ENCODE measurements at places on chromosomes 11 and 22.
A peak's percentile ranks its signal among the peaks of the same experiment; 100 is the strongest.

- DNase-seq: peak; percentile 1
These were observed 893.3 kb downstream of the FAM181B start for GRCh38 chr11:81840380-81840779.

- DNase-seq: peak; percentile 52
These were observed at the start of gene RNASEH2C for GRCh38 chr11:65720211-65720934. TSS of gene RNASEH2C (minus strand) at chr11:65720798. CDS start at chr11:65720758, 40 bp downstream.

GRCh38 chr11:107691000-107691750 lies 20.7 kb downstream of the SLN start:
- no peak for DNase-seq

DNA sequence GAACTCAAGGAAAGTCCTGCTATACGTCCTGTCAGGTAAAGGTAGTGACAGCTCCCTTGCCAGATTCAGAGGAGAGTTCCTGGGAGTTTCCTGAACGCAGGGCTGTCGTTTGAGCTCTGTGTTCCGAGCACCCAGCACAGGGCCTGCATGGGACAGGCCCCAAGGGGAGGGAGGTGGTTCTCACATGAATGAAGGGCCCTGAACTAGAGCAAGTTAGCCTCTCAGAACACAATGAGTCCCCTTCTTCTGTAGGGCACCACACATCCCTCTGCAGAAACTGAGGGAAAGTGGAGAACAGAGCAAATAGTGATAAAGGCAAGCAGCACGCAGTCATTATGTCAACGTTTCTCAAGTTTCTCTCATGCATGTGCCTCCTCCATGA lies 35.3 kb downstream of the NEU3 start:
- DNase-seq: no peak

DNA sequence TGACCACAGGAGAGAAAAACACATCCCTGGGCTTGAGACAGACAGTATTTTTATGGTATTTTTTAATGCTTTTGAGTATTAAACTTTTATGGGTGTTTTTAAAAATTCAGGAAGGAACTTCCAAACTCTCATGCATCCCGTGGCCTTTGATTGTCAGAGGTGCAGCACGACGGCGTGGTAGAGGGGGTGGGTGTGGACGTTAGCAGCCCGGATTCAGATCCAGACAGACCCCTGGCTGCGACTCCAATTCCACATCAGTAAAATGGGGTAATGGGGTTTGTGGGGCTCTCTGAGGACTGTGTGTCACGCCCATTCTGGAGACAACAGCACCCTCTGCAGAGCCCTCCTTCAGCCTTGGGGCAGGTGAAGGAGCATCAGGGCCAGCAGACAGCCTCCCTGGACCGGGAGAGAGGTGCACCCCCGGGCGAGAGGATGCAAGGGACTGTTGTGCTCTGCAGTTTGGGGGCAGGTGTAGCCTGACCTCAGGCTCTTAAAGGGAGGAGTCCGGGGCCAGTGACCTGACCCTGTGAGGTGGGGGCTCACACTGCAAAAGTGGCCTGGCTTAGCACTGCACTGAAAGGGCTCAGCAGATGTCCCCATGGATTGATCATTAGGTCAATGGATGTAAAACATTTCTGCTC lies 1024.3 kb downstream of the TBC1D22A start:
- DNase-seq: no peak

GRCh38 chr11:68521969-68522652 lies 61.6 kb downstream of the PPP6R3 start:
- DNase-seq: no peak

- no peak for DNase-seq
These were observed 79.8 kb downstream of the CLPB start for GRCh38 chr11:72354356-72355115.

GRCh38 chr22:20403779-20404140 lies 9.8 kb downstream of the ZNF74 start:
- no peak for DNase-seq

GRCh38 chr22:42553475-42554361 lies at the start of gene SERHL2:
TSS of gene SERHL2 (plus strand) at chr22:42553956. CDS start at chr22:42554021, 65 bp downstream.
- DNase-seq: peak; percentile 9

GRCh38 chr11:9851366-9851765 lies 187.5 kb downstream of the SWAP70 start:
- DNase-seq: no peak

- DNase-seq: no peak
These were observed 10.5 kb upstream of the ZBTB16 start for GRCh38 chr11:114049050-114049449.

- DNase-seq: peak; percentile 70
These were observed 118.1 kb downstream of the BBOX1 start for GRCh38 chr11:27158456-27159334.

- DNase-seq: no peak
These were observed 587.5 kb upstream of the B3GAT1 start for GRCh38 chr11:134999590-134999989.

- DNase-seq: no peak
These were observed 141.6 kb downstream of the CRYBB2 start for GRCh38 chr22:25360891-25361645.

GRCh38 chr11:47409440-47410369 lies 1.3 kb downstream of the SLC39A13 start:
- DNase-seq: no peak

GRCh38 chr11:90318651-90319050 lies 95.8 kb upstream of the CHORDC1 start:
- no peak for DNase-seq

- DNase-seq: no peak
These were observed 672 bp downstream of the RTL6 start for GRCh38 chr22:44497218-44497904.

GRCh38 chr11:111301842-111302118 lies 3.4 kb downstream of the POU2AF3 start:
- DNase-seq: no peak

DNA sequence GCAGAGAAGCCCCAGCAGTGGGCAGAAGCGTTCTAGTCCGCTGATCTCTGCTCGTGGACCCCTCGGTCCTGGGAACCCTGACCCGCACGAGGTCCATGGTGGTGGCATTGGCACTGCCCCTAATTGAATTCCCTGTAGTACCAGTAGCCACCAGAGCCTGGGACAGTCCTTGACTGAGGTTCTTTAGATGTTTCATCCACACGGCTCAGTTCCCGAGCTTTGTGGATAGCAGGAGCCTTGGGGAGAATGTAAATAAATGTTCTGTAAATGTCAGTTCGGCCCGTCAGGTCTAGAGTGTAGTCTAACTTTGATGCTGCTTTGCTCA lies 39.4 kb upstream of the SEPTIN5 start:
- no peak for DNase-seq

DNA sequence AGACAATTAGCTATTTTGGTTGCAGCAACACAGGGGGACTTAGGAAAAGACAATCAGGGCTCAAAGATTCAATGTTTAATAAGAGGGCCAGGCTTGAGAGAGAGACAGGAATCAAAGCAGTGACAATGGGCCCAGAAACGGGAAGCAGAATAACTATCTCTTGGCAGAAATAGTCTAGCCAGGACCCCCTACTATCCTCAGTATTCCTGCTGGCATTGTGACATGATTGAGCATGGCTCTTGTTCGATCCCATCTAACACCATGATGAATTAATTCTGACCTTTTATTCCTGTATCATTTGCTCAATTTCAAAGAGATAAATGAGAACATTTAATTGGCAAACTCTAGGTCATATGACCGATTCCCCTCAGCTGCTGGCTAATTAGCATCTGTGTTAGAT lies 12.8 kb upstream of the ANO5 start:
- DNase-seq: no peak

DNA sequence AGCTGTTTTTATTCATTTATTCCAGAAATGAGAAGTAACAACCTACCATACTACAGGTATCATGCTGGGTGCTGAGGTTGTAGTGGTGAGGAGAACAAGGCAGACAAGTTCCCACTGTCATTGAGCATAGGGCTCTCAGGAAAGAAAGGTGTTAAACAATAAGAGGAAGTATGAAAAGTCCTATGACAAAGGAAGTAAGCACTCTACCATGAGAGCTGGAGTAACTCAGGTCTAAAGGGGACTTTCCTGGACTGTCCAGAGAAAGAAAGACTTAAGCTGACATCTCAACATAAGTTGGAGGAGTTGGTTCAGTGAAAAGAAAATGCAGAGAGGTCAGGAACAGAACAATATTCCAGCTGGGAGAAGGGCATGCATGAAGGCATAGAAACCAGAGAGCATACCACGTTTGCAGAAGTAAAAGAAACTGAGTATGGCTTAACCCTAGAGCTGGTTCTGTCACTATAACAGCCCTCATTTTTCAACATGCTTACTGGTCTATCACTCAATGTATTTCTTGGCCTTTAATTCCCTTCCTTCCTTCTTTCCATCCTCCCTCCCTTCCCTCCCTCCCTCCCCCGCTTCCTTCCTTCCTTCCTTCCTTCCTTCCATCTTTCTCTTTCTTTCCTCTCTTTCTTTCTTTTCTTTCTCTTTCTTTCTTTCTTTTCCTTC lies 137.8 kb upstream of the BDNF start:
- DNase-seq: no peak

DNA sequence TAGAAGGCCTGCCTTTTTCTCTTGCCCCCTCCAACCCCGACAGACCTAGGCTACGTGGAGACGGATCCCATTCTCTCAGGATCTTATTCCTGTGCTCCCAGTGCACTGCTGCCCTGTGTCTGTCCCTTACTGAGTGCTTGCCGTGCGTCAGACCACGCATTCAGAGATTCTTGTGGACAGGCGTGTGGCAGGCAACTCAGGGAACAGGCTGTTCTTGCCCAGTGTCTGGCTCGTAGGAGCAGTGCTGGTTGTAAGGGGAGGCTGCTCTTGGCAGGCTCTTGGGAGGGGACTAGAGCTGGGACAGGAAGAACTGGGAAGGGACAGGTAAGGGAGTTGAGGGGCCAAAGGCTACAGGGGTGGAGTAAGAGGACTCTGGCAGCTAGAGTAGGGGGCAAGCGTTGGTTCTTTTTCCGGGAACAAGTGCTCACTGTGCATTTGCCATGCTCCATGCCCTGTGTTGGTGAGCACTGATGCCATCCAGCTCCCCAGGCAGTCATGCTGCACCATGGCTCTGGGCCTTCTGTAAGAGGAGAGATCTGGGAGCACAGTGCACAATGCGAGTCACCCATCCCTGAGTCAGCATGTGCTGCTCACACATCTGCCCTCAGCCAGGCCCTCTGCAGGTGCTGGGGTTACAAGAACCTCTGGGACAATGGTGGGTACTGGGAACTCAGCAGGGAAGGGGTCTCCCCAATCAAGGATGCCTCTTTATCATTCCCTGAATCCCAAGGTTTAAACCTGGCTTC lies 119.1 kb downstream of the TBC1D22A start:
- no peak for DNase-seq

GRCh38 chr11:128365044-128365443 lies 222.3 kb downstream of the ETS1 start:
- DNase-seq: peak; percentile 63

DNA sequence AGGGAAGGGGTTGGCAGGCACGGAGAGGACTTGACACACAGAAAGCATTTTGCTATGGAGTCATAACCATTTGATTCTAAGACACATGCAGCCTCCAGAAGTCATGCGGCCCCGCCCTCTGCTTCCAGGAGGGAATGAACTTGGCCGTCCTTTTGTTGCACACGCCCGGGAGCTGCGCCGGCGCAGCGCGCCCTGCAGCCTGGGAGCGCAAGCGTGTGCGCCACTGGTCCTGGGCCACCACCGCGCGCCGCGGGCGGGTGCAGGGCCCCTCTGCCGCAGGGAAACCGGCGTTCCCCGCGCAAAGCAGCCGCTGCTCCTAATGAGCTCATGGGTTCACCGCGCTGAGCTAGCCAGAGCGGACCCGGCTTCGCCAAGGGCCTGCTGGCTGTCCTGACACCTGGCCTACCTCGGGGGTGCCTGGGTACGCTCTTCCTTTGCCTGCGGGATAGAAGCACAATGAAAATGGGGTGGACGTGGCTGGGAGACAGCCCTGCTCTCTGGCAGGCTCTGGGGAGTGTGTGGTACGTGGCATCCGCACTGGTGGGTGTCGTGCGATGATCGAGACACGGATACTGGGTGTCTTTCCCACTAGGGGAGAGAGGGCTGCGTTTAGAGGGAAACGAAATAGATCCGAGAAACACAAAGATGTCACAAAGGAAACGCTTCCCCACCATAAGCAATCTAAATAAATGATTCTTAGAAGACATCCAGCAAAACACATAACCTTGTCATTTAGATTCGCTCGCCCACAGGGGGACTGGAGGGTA lies 669 bp downstream of the MICAL3 start:
- DNase-seq: peak; percentile 39

DNA sequence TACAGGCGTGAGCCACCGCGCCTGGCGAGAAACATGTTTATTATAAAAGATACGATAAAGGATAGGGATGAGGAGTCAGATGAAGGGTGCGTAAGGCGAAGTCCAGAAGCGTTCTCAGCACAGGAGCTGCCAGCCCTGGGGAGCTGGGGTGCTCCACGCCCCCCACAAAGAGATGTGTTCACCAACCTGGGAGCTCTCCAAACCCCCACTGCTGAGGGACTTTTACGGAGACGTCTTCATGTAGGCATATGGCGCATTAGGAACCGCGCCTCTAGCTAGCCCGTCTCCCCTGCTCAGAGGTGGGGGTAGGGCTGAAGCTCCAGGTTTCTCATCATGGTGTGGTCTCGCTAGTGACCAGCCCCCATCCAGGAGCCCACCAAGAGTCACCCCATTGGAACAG lies 8.4 kb upstream of the ZBED4 start:
- no peak for DNase-seq

- DNase-seq: no peak
These were observed 65.3 kb downstream of the CTTN start for GRCh38 chr11:70463478-70464255.

- no peak for DNase-seq
These were observed 33.0 kb downstream of the VSIG10L2 start for GRCh38 chr11:125978778-125979407.

DNA sequence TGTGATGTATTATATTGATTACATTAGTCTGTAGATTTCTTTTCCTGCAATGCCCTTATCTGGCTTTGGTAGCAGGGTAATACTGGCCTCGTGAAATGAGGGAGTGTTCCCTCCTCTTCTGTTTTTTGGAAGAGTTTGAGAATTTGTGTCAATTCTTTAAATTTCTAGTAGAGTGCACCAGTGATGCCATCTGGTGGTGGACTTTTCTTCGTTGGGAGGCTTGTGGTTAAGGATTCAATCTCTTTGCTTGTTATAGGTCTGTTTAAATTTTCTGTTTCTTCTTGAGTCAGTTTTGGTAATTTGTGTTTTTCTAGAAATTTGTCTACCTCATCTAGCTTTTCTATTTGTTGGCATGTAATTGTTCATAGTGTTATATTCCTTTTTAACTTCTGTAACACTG lies 18.9 kb downstream of the SHANK3 start:
- DNase-seq: no peak

- DNase-seq: no peak
These were observed 151.2 kb downstream of the LRRC4C start for GRCh38 chr11:41308286-41308685.

DNA sequence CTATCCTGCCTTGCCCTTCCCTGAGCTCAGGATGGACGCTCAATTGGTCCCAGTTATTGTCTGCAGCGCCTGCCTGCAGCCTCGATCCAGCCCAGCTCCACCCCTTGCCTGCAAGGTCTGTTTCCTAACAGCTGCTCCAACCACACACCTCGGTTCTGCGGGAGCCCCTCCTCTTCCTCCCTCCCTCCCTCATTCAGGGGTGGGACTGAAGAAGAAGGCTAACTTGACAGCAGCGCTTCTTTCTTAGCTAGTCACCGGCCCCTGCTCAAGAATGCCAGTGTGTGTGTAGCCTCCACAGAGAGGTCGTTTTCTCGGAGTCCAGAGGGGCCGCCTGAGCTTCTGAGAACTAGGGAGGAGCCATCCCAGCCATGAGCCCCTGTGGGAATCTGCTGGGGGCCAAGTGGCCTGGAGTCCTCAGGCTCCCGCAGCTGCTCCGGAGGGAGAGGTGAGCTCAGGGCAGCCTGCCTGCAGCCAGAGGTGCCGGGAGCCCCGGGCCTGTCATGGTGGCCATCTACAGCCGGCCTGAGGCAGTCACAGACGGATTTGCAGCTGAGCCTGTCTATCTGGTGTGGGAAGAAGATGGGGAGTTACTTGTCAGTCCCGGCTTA lies 36.1 kb downstream of the LIMK2 start:
- DNase-seq: peak; percentile 81

- peak; percentile 53 for DNase-seq
These were observed 31.7 kb downstream of the POLR3H start for GRCh38 chr22:41512421-41513194.

All from astrocyte of the cerebellum (primary cell).